ENCODE measurements at places on chromosomes 12 and 14. TPM values are rescaled to one million over a fixed set of nuclear protein-coding genes. Genes with fewer than 3 reads are reported as not detected.
A peak's percentile ranks its signal among the peaks of the same experiment; 100 is the strongest.

GRCh38 chr12:66296176-66296683, 6.1 kb upstream of the HELB start:
- DNase-seq = no peak
- H3K4me1 ChIP-seq = peaks cover 5% of the 10 kb centered on the region
- H3K27me3 ChIP-seq = no peaks in the 10 kb centered on the region
- H3K27ac ChIP-seq = no peak overlapping the region
- no peak overlapping the region for H3K4me3 ChIP-seq

- H3K4me3 ChIP-seq = no peak overlapping the region
- DNase-seq = peak; percentile 15
- no peaks in the 10 kb centered on the region for H3K27me3 ChIP-seq
- no peaks in the 10 kb centered on the region for H3K36me3 ChIP-seq
- H3K4me1 ChIP-seq = no peaks in the 10 kb centered on the region
- H3K27ac ChIP-seq = no peak overlapping the region
Measured at GRCh38 chr12:52630599-52631200, 12.3 kb upstream of the KRT73 start.

GRCh38 chr12:53674977-53675700, 744 bp downstream of the ATP5MC2 start:
- no peaks in the 10 kb centered on the region for H3K27me3 ChIP-seq
- H3K36me3 ChIP-seq = no peaks in the 10 kb centered on the region
- peak overlapping the region; percentile 96 for H3K4me3 ChIP-seq
- H3K4me1 ChIP-seq = peaks cover 38% of the 10 kb centered on the region
- H3K27ac ChIP-seq = peak overlapping the region; percentile 90
- DNase-seq = no peak

DNA sequence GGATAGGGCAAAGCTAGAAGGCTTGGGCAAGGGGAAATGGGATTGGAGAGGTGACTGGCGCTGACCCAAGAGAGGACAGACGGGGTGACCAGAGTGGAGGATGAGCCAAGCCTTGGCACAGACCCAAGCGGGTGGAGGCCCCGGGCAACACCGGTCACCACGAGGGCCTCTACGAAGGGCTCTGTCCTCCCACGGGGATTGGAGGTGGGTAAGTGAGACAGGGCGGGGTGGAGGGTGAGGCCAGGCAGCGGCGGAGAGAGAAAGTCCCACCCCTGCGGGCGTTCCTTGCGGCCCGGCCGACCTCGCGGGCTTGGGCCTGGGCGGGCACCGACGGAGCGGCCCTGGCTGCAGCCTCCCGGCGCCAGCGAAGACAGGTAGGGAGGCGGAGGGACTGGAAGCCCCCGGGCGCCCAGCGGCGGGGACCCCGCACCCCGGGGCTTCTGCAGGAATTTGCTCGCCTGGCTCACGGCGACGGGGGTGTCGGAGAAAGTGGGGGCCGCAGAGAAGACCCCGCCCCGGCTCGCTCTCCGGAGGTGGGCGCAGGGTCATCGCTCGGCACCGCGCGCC, at the start of gene PAPLN:
TSS of gene PAPLN (plus strand) at position 288 of the 567 bp plus-strand sequence. CDS start 2,273 bp downstream, outside the sequence.
- H3K27ac ChIP-seq = peak within 1 kb of the TSS; percentile 70
- DNase-seq = peak; percentile 74
- peaks cover 30% of the 10 kb centered on the region for H3K27me3 ChIP-seq
- no peaks in the 10 kb centered on the region for H3K36me3 ChIP-seq
- peaks cover 99% of the 10 kb centered on the region for H3K4me1 ChIP-seq
- peak within 1 kb of the TSS; percentile 46 for H3K4me3 ChIP-seq

- no peaks in the 10 kb centered on the region for H3K27me3 ChIP-seq
- H3K4me1 ChIP-seq = peaks cover 4% of the 10 kb centered on the region
- H3K36me3 ChIP-seq = peaks cover 13% of the 10 kb centered on the region
- no peak overlapping the region for H3K4me3 ChIP-seq
- no peak overlapping the region for H3K27ac ChIP-seq
Measured at GRCh38 chr12:121189131-121189530, 20.8 kb upstream of the P2RX4 start.

DNA sequence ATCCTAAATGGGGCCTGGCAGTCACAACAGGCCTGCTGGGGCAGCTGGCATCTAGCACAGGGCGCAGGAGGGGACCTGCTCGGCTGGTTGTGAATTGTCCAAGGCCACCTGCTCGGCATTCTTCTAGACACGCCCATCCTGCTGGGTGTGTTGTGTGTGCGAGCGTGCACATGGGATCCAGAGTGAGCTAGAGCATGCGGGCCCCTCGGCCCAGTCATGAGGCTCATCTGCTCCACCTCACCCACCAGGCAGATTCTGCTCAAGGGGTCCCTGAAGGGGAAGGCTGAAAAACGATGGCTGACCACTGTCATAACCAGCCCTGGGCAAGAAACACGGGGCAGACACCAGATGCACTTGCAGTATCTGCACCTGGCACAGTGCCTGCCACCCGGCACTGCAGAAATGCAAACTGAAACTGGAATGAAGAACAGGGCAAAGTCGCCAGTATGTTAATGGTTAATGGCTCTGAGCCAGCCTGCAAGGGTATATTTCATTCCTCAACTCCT, 31.8 kb downstream of the MAX start:
- peaks cover 63% of the 10 kb centered on the region for H3K4me1 ChIP-seq
- H3K36me3 ChIP-seq = peaks cover 11% of the 10 kb centered on the region
- H3K27ac ChIP-seq = peak overlapping the region; percentile 33
- H3K27me3 ChIP-seq = no peaks in the 10 kb centered on the region
- H3K4me3 ChIP-seq = no peak overlapping the region

GRCh38 chr14:51367600-51367931, 127.5 kb downstream of the TMX1 start:
- no peak overlapping the region for H3K4me3 ChIP-seq
- H3K27ac ChIP-seq = no peak overlapping the region
- H3K36me3 ChIP-seq = no peaks in the 10 kb centered on the region

DNA sequence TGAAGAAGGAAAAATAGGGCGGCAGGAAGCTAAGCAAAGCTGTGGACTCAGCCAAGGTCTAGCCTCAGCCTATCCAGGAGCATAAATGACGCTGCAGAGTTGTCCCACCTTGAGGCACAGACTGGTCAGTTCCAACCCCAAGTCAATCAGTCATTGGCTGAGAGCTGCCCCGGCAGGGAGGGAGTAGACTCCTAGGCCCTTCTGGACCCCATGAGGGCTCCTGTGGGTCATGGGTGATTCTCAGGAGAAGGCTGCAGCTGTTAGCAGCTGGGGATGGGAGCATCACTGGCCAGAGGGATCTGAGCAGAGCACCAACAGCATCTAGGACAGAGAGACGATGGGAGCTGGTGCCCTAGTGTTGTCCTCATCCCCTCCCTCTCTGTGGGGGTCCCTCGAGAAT, 51.8 kb upstream of the ESRRB start:
- peaks cover 48% of the 10 kb centered on the region for H3K27me3 ChIP-seq
- DNase-seq = no peak
- H3K36me3 ChIP-seq = no peaks in the 10 kb centered on the region
- H3K27ac ChIP-seq = no peak overlapping the region

DNA sequence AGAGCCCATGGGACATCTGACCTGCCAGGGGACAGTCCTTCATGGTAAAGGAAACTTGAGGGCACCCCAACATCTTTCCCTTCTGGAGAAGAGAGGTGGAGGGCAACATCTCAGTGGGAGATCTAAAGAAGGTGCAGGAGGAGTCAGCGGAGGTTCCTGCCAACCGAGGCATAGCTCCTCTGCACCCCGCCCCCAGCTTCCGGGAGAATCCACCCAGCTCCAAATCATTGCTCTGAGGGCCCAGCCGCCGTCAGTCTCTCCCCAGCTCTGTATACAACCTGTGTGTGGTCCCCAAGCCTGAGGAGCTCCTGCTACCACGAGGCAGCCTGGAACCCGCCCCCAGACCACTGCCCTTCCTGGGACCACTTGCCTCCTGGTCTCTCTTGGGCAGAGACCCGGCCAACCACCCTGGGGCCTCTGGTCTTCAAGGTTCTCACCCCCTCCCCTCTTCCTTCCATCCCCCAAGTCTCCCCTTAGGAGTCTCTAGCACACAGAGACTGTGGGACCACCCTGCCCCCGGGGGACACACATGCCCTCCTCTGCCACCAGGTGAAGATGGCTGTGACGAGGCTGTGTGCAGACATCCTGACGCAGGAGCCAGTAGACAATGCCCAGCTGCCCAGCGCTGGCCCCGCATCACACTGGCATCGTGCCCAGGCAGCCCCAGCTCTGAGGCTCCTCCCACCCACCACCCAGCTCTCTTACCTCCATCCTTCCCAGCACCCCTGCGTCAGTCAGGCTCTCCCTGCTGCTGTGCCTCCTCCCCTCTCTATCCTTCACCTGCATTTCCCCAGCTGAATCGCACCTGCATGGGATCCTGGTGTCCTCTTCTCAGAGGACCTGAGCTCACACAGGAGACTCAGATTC, 13.0 kb upstream of the NUDT14 start:
- H3K4me3 ChIP-seq = no peak overlapping the region
- H3K27ac ChIP-seq = no peak overlapping the region
- peaks cover 18% of the 10 kb centered on the region for H3K27me3 ChIP-seq
- no peak for DNase-seq
- H3K36me3 ChIP-seq = no peaks in the 10 kb centered on the region
- H3K4me1 ChIP-seq = peaks cover 22% of the 10 kb centered on the region

GRCh38 chr14:98325761-98326160, 946.2 kb downstream of the BCL11B start:
- DNase-seq = no peak
- H3K27me3 ChIP-seq = no peaks in the 10 kb centered on the region
- H3K4me1 ChIP-seq = no peaks in the 10 kb centered on the region

- H3K4me1 ChIP-seq = peaks cover 17% of the 10 kb centered on the region
- peak; percentile 80 for DNase-seq
- no peak overlapping the region for H3K27ac ChIP-seq
- peaks cover 35% of the 10 kb centered on the region for H3K27me3 ChIP-seq
- peak overlapping the region; percentile 47 for H3K4me3 ChIP-seq
Measured at GRCh38 chr12:22333713-22334409, 646 bp downstream of the ST8SIA1 start.

- no peaks in the 10 kb centered on the region for H3K27me3 ChIP-seq
- H3K4me1 ChIP-seq = no peaks in the 10 kb centered on the region
- H3K36me3 ChIP-seq = no peaks in the 10 kb centered on the region
- DNase-seq = no peak
Measured at GRCh38 chr14:52119030-52119429, 50.2 kb upstream of the NID2 start.

DNA sequence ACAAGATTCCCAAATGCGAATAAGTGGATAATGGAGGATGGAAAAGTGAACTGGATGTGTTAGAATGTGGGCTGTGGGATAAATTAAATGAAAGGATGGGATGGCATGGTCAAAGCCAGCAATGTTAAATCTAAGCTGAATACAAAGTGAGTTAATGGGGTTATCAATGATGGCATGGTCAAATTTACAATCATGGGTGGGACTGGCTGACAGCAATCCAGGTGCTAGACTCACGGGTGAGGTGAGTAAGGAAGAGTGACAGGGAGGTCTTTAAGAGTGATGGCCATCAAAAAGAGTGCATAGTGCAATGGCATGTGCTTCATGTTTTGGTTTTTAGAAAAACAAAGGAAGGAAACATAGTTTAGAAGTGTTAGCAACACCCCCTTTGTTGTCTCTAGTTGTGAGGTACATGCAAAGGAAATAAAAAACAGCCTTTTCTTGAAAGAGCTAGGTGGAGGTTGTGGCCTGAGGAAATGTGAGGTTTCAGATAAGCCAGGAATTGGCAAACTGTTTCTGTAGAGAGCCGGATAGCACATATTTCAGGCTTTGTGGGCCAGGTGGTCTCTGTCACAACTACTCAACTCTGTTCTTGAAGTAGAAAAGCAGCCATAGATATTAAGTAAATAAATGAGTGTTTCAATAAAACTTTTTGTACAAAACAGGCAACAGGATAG, 328.7 kb downstream of the RPL10L start:
- DNase-seq = no peak
- H3K27ac ChIP-seq = no peak overlapping the region
- no peak overlapping the region for H3K4me3 ChIP-seq
- H3K36me3 ChIP-seq = no peaks in the 10 kb centered on the region
- no peaks in the 10 kb centered on the region for H3K4me1 ChIP-seq

DNA sequence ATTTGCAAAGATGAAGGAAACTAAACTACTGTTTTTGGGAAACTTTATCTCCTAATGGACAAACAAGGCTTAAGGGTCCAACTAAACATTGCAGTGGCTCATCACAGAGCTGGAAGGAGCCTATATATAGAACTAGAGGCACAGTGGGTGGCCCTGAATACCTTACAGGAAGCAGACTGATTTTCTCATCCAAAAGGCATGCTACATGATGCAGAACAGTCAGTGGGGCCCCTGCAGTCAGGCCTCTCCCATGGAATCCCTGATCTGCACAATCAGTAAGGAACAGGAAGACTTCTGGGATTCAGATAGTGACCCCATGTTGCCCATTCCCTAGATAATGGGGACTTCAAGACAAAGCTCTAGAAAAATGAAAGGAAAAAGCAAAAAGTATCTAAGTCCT, 1.9 kb upstream of the LLPH start:
- H3K4me3 ChIP-seq = no peak overlapping the region
- peaks cover 16% of the 10 kb centered on the region for H3K36me3 ChIP-seq
- no peaks in the 10 kb centered on the region for H3K27me3 ChIP-seq
- H3K27ac ChIP-seq = no peak overlapping the region
- H3K4me1 ChIP-seq = peaks cover 3% of the 10 kb centered on the region

DNA sequence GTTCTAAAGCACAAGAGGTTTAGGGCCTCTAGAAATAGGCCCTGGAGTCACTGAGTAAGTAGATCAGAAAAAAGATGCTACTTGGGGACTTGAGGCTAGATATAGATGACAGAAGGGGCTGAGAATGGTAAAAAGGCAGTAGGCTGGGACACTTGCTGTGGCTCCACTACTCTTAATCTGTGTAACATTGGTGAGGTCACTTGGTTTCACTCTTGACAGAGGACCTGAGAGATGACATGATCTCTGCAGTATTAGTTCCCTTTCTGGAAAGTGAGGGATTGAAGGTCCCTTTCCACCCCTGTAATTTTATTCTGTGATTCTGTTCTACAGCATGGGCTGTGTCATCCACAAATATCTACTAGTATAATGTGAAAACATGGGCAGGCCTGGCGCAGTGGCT, 39.7 kb downstream of the MAPKAPK5 start:
- peaks cover 74% of the 10 kb centered on the region for H3K36me3 ChIP-seq
- no peaks in the 10 kb centered on the region for H3K4me1 ChIP-seq
- no peak for DNase-seq
- no peak overlapping the region for H3K27ac ChIP-seq

DNA sequence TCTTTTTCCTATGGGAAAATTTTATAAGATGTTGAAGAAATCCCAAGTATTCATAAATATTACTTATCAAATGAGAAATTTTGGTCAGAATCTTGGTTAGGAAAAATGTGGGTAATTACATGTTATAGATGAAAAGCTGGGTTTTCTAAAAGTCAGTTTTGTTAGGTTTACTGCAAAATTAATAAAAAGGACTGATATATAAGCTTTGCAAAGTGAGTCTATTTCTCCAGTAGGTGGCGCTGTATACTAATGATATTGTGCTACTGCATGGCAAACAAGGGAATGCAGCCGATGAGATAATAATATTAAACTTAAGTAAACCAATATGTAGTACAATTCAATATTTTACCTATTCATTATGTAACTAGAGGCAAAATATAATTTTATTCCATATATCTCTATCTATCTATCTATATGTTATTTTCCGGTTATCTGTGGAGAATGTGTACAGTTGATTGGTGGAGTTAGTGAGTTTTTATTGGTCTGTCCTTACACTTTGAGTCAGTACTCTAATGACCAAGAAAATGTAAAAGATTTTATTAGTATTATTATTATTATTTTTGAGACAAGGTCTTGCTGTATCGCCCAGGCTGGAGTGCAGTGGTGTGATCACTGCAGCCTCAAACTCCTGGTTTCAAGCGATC, 32.9 kb downstream of the MIPOL1 start:
- H3K4me1 ChIP-seq = no peaks in the 10 kb centered on the region
- no peak overlapping the region for H3K27ac ChIP-seq
- no peak for DNase-seq
- H3K36me3 ChIP-seq = no peaks in the 10 kb centered on the region
- H3K27me3 ChIP-seq = no peaks in the 10 kb centered on the region

Gene DHRS7
- total RNA-seq = 49.3 TPM

Gene DCAF5
- 48.0 TPM for total RNA-seq

Gene CRACR2A
- total RNA-seq = 18.9 TPM

Gene ENDOU
- total RNA-seq = 0.32 TPM

Gene SELPLG
- 91.7 TPM for total RNA-seq
